ENCODE measurements at places on chromosomes 13 and 19.

GRCh38 chr13:30058429-30058828, 208.0 kb upstream of the UBL3 start:
- no peak for DNase-seq

DNA sequence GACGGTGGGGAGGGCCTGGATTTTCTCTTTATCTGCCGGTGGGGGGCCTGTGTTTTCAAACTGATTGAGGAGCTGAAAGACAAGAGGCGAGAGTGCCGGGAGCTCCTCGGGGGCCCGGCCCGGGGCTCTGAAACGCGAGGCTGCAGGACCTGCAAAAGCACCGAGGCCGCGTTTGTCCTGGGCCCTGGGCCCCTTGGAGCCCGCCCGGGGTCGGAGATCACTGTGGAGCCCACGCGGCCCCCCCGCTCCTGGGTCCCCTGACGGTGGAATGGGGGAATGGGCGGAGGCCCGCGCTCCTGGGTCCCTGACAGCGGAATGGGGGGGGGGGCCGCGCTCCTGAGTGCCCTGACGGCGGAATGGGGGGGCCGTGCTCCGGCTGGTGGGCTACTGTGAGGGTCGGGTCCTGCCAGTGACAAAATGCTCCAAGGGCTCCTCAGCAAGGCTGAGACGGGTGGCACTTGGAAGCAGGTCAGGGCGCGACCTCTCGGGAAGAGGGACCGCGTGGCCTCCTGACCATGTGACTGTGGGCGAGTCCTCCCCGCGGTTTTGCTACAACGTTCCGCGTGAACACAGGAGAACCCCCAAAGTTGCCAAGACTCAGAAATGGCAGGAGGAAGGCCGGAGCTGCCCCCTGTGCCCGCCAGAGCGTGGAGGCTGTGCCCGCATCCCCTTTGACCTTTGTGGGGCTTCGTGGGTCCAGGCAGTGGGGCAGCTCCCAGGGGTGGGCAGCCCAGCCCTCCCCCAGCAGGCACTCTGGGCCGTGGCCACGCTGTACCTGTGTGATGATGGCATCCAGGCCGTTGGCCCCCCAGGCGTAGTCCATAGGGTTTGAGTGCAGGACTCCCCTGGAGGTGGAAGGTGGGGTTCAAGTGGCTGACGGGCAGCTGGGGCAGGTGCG, 9.5 kb downstream of the FGF22 start:
- DNase-seq = no peak

DNA sequence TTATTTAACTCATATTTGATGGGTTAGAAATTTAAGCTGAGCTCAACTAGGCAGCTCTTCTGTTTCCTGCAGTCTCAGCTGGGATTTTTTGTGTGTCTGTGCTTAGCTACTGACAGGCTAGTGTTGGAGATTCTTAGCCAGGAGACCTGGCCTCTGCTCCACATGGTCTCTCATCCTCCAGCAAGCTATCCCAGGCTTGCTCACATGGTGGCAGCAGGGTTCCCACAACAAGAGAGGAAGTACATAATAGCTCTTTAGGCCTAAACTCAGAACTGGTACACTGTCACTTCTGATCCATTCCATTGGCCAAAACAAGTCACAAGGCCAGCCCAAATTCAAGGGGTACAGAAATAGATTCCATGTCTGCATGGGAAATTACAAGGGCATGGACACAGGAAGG, 406.2 kb downstream of the SUCLA2 start:
- DNase-seq = no peak

GRCh38 chr13:84481958-84482357, 599.7 kb upstream of the SLITRK1 start:
- DNase-seq = no peak

DNA sequence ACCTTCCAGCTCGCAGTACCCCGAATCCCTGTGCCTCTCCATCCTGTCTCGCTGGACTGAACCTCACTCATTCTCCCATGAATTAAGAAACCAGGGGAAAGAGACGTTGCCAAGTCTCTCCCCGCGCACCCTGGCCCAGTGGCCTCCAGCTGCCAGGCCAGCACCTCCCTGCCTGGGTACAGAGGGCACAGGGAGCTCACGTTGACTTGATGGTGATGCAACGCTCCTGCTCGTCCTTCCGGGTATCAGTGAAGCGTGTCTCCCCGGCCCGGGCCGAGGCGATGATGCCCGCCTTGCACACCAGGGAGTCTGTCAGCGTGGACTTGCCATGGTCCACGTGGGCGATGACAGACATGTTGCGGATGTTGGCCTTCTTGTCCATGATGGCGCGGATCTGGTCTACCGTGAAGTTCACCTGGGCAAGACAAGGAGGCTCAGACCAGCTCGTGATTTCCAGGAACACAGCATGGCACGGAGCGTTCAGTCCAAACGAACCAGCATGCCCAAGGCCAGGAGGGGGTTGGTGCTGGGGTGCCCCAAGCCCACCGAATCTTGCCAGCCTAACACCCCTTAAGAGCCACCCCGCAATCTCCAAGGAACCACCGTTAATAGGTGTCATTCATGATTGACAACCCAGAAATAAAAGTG, 1.2 kb downstream of the EEF2 start:
- DNase-seq = peak; percentile 59

DNA sequence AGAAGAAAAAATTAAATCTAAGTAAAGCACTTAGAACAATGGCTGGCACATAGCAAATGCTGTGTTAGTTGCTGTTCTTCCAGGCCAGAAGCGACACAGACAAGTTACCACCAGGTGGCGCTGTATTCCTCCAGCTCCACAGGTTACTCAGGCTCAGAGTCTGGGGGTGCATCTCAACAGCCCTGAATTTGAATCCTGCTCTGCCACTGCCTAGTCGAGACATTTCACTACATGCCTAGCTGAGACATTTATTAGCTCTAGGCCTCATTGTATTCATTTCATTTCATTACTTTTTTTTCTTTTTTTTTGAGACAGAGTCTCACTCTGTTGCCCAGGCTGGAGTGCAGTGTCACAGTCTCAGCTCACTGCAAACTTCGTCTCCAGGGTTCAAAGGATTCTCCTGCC, 16.4 kb upstream of the CYP2B6 start:
- peak; percentile 83 for DNase-seq

DNA sequence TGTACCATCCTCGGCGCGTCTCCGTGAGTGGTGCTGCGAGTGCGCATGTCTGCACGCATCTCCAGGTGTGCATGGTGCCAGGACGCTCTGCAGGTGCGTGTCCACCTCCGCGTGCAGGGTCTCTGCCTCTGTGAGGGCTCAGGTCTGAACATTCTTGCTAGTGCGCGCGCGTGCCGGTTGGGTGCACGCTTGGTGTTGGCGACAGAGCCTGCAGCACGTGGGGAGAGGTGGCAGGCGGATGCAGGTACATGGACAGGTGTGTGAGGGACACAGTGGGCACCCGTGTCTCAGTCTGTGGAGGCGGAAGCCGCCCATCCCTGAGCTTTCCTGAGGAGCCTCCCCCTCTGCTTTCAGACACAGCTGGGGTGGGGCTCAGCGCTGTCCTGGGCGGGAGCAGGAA, 4.9 kb upstream of the OR10H2 start:
- no peak for DNase-seq

GRCh38 chr19:41540041-41540695, 35.8 kb upstream of the CEACAM21 start:
- no peak for DNase-seq

DNA sequence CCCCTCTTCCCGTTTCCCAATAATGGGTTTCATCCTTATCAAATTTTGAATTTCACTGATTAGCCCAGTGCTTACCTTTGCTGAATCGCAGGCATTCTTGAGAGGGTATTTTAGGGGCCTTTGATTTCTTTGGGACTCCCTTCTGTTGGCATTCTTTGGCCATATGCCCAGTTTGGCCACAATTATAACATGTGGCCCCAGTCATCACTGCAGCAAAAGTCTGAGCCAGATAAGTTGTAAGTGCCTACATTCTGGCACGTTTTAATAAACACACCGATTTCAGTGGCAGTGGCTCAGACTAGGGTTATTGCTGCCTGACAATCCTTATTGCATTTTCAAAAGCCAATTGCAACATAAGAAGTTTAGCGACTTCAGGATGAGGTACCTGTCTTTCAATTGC, 41.4 kb downstream of the ZNF726 start:
- DNase-seq = no peak
